Natural killer cell (primary cell): ENCODE measurements at places on chromosomes 6 and 20.

DNA sequence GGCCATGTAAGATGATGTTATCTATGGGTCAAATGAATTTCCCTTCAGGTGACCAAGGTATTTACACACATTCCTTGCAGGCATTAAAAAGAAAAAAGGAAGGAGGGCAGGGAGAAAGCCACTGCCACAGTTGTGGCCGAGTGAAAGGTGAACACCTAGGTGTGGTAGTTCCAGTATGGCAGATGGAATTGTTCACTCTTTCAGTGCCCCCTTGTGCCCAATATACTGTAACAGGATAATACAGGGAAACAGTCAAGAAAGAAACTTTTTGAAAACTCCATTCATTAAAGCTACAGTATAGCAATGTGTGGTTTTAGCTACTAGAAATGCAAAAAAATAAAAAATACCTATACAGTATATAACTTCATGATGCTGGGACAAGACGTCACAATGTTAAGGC is 52.1 kb downstream of the BMP2 start:
- DNase-seq, result no peak

DNA sequence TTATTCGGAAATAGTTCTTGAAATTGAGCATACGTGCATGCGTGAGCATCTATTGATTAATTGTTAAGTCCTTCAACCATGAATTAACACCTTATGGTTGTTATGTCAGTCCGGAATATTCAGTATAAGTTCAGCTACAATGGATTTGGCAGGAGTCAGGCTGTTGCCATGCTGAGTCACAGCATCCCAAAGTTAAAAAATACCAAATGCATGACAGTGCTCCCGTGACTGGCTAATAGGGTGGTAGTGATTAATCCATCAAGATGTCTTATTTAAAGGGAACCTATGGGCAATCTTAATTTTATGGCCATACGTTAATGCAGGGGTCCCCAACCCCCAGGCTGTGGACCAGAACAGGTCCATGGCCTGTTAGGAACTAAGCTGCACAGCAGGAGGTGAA is 10.5 kb downstream of the RAE1 start:
- DNase-seq, result no peak

GRCh38 chr6:135938576-135939207 is 87.2 kb downstream of the PDE7B start:
- DNase-seq, result no peak

- DNase-seq, result no peak
Observed at GRCh38 chr20:39986173-39986904, 702.7 kb downstream of the MAFB start.

GRCh38 chr6:100346203-100346602 is 118.5 kb downstream of the SIM1 start:
- no peak for DNase-seq
